NAMALWA (cell line): ENCODE measurements at places on chromosomes 16 and 17.

DNA sequence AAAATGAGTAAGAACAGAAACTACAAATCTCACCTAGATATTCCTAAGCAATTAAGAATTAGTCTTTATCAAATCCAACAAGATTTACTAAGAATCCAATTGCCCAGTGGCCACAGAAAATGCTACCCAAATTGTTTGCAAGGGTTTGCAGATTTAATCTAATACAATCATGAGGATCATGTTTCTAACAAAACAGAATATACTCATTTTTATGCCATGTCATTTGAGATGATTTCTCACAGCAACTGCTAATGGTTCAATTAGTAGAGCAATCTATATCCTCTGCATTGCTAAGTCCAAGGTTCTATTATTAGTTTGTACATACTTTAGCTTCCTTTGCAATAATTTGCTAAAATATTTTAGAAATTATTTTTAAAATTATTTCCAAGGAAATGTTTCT, 41.2 kb downstream of the HELZ start:
- no peak for DNase-seq

DNA sequence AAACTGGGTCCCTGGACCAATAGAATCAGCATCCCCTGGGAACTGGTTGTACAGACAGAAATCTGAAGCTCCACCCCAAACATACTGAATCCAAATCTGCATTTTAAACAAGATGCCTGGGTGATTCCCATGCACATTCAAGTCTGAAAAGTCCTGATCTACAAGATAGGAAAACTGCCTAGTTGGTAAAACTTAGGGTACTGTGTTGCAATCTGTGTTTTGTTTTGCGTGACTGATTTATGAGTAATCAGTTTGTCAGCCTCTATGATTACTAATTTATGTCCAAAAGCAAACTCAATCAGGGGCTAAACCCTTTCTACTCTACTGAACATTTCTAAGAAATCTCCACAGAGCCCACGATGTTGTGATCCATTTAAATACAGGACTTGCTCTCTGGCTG, 103.8 kb downstream of the YPEL2 start:
- DNase-seq = no peak

DNA sequence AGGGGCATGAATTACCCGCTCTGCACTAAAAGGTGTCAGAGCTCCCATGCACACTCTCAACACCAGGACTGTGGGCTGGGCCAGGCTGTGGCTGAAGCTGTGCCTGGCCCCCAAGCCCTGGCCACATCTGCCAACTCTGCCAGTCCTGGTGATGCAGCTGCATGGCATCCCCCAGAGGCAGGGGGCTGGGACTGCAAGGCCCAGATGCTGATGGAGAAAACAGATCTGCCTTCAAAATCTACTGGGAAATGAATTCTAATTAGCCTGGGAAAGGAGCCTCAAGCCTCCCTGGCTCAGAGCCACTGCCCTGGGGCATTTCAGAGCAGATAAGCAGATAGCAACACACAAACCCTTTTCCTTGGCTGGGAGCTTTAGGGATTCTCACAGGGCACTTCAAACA, 3.4 kb downstream of the CHST6 start:
- DNase-seq = peak; percentile 70

DNA sequence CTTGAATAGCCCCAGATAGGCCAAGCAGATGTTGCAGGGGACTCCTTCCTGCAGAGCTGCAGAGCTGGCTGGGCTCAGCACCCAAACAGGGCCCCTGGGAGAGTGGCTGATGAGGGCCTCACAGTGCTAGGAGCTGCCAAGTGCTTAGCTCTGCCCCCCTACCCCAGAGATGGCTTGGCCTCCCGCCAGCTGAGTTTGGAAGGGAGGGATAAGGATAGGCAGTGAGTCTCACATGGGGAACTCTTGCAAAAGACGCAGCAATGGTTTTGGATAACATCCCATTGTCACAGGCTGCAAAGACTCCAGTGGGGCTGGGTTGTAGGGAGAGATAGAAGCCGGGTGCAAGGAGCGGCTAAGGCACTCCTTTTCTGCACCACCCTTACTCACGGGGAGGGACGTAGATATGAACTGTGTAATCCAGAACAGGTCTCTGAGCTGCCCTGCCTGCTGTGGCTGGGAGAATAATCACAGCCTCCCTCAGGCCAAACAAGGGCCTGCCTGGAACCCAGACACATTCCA, 52.9 kb upstream of the MAF start:
- DNase-seq = no peak

GRCh38 chr17:58531122-58531521, 16.7 kb upstream of the MTMR4 start:
- no peak for DNase-seq

DNA sequence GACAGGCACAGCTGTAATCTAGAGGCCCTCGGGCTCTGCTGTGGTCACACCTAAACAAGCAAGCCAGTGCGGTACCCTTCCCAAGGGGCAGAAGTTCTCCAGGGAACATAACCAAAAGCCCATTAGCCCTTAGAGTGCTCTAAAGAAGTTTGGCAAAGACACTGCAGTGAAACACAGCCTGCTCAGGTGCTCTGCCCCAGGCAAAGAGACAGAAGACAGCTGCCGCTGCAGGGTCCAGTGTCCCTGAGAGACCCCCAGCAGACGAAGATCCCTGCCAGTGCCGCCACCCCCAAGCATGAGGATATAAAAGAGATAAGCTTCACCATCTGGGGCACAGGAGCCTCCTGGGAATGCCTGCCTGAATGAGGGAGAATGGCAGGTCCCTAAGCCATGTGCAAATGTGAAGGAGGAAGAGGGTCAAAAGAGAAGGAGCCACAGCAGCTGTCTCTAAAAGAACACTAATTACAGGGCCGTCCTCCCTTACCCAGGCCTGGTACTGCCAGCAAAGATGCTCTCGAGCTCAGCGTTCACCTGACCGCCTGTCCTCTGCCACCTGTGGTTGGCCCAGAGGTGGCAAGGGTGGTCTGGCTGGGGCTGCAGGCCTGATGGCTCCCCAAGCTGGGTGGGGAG, 29.7 kb downstream of the CUEDC1 start:
- no peak for DNase-seq

DNA sequence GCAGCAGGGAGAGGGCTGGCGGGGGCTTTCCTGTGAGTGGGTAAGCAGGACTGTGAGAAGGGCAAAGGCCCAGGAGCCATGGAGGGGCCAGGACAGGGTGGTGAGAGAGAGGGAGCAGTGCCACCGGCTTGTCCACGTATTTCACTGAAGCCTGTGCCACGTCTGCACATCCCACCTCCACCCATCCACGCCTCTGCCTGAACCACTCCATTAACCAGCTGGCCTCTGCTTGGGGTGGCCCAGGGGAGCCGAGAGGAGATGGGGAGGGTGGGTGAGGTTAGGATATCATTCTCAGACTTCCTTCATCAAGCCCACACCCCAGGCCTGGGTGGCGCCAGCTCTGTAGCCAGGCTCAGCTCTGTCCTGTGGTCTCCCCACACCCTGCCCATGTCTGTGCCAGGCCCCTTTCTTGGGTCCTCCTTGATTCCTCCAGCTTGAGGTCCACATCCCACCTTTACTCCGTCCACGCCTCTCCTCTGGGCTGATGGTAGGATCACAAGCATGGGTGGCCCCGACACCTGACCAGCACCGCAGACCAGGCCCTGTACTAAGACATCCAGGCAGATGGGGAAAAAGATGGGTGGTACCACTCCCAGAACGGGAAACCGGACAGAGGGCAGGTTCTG, 3.2 kb upstream of the FN3K start:
- no peak for DNase-seq

DNA sequence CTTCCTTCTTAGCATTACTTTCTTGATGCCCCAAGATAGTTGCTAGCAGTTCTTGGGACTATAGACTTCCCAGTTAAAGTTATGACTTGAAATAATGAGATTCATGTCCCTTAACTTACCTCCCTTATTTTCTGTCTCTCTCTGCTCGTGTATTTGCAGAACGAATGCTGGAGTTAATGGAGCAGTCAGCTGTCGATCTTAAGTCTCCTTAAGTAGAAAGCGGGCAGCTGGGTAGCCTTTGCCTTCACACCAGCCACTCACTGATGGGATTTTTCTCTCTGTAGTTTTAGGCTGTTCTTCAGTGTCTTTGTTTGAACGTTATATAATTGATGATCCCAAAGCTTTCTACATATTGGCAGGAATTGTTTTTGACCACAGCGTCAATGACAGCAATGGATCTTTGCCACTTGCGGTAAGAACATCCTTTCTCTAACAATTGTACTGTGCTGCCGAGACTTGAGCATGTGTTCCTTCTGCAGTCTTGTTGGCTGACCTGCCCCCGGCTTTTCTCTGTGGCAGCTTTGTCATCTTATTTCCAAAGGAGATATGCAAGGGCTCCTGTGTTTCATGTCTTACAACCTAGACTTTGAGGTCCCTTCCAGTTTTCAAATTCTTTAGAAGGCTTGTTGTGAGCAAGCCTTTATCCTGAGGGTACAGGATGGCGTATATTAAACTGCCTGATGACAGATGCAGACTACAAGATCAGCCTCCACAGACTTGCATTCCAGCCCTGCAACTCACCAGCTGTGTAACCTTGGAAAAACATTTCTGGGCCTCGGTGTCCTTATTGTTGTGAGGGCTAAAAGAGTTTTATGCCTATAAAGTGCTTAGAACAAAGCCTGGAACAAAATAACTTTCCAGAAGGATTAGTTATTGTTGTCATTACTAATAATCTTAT, 25.1 kb upstream of the ABCA3 start:
- DNase-seq = no peak

GRCh38 chr17:8629371-8630226, 926 bp downstream of the MYH10 start:
- peak; percentile 10 for DNase-seq

GRCh38 chr16:66948134-66948836, 12.8 kb upstream of the CES3 start:
- no peak for DNase-seq

GRCh38 chr17:15999974-16000827, 577 bp downstream of the TTC19 start:
- peak; percentile 35 for DNase-seq

DNA sequence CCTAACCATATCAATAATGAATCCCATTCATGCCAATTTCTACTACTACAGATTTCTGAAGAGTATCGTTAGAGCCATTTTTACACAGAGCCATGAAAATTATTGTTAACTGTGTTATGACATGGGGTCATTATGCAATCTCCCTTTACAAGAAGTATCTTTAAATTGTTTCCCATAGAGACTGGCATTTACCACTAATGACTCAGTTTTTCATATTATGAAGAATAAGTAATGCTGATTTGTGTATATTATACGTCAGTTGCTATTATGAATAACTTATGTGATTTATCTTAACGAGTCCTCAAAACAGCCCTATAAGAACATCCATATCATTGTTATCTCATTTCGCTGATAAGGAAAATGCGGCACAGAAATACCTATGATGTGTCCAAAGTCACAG, 173.8 kb downstream of the KCNJ2 start:
- no peak for DNase-seq

DNA sequence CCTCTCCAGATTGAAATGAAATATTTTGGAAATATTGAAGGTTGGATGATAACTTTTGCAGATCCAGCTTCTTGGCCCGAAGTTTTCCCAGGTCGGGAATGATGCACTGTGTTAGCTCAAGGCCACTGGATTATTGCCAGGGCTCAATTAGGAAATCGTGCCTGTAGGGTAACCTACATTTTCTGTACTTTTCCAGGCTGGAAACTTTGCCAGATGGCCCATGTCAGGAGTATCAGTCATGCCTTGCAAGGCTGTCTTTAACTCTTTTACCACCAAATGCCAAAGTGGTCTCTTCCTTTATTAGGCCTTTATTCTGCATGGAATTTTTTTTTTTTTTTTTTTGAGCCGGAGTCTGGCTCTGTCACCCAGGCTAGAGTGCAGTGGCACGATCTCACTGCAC, 8.9 kb upstream of the SEC14L1 start:
- no peak for DNase-seq
